ENCODE measurements at places on chromosomes 6 and 20. TPM values are rescaled to one million over a fixed set of nuclear protein-coding genes. Genes with fewer than 3 reads are reported as not detected.

Gene IMPG1
- not detected for total RNA-seq

DNA sequence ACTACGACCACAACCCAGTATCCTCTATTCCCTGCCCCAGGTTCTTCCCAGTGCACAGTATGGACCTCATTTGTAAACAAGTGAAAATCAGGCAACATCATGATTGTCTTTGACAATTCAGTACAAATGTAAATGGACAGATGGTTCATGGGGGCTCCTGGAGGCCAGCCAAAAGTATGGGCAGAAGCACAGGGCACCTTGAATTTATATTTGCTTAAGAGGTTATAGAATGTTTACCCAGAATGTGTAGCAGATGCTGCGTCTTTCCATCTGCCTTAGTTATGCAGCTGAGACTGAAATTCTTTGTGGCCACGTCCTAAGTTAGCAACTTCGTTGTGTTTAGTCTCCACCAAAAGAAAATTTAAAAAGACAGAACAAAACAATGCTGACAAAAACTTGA lies 559.6 kb upstream of the NRSN1 start:
- DNase-seq = no peak
- no peaks in the 10 kb centered on the region for H3K4me1 ChIP-seq
- H3K4me3 ChIP-seq = no peak overlapping the region
- H3K27ac ChIP-seq = no peak overlapping the region

Gene LZTS3
- 15.3 TPM for total RNA-seq

DNA sequence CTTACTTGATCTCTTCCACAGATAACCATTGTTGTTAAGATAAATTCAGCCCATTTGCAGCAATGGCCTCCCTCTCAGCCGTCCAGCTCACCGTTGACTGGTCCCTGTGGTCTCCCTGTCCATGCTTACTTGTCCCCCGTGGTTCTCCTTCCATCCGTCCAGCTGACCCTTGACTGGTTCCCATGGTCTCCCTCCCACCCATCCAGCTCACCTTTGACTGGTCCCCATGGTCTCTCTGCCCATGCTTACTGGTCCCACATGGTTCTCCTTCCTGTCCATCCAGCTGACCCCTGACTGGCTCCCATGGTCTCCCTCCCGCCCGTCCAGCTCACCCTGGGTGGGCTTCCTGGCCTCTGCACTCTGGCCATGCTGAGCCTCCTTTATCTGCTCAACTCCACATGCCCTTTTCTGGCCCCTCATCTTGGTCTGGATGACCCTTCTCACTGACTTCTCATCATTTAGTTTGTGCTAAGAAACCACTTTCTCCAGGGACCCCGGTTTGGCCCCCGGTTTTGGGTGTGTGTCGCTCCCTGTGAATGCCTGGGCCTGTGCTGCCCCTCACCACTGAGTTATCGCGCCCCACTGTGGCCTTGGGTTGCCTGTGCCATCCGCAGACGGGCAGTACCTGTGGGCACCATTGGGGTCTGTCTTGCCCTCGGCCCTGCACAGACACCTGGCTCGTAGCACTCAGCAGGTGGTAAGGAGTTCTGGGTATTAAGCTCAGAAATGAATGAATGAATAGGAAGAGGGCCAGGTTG lies 146.4 kb downstream of the ERMARD start:
- H3K27me3 ChIP-seq = peaks cover 21% of the 10 kb centered on the region
- no peak overlapping the region for H3K4me3 ChIP-seq
- no peak overlapping the region for H3K27ac ChIP-seq
- no peaks in the 10 kb centered on the region for H3K4me1 ChIP-seq

DNA sequence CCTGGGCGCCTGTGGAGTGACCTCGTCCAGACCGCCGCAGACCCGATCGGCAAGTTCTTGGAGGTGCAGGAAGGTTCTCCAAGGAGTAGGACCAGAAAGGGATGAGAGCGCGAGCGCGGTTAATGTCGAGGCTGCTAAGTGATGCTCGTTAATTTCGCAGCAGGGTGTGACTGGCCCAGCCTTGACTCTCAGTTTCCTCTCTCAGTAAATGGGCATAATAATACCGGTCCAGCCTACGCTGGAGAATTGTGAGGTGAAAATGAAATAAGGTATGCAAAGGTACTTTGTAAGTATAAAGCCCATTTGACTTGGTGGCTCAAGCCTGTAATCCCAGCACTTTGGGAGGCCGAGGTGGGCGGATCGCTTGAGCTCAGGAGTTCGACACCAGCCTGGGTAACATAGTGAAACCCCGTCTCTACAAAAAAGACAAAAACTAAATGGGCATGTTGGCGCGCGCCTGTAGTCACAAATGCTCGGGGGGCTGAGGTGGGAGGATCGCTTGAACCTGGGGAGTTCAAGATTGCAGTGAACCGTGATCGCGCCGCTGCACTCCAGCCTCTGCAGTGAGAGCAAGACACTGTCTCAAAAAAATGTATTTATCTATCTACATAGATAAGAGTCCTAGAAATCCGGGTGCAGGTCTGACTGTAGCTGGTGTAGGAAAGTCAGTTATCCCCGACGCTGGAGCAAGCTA lies 634 bp upstream of the BTBD9 start:
- H3K36me3 ChIP-seq = no peaks in the 10 kb centered on the region
- DNase-seq = peak; percentile 2
- peaks cover 9% of the 10 kb centered on the region for H3K4me1 ChIP-seq
- no peaks in the 10 kb centered on the region for H3K27me3 ChIP-seq
- H3K27ac ChIP-seq = peak overlapping the region; percentile 90

DNA sequence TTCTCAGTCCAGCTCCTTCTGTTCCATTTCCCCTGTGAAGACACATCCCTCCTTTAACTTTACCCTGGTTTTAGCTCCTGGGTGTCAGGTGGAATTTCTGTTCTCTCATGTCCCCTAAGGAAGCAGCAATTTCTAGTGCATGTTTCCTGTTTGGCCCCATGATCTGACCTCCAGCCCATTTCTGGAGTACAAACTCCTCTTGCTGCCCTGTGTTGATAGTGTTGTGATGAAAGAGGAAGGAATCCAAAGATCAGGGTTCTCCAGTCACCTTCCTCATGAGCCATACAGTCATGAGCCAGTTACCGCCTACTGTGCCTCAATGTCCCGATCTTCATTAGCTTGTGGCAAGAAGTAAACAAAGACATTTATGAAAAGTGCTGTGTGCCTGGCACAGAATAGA lies 97.4 kb downstream of the PHACTR1 start:
- H3K4me3 ChIP-seq = no peak overlapping the region
- no peak overlapping the region for H3K27ac ChIP-seq
- H3K36me3 ChIP-seq = no peaks in the 10 kb centered on the region
- no peaks in the 10 kb centered on the region for H3K4me1 ChIP-seq
- H3K27me3 ChIP-seq = peaks cover 5% of the 10 kb centered on the region

DNA sequence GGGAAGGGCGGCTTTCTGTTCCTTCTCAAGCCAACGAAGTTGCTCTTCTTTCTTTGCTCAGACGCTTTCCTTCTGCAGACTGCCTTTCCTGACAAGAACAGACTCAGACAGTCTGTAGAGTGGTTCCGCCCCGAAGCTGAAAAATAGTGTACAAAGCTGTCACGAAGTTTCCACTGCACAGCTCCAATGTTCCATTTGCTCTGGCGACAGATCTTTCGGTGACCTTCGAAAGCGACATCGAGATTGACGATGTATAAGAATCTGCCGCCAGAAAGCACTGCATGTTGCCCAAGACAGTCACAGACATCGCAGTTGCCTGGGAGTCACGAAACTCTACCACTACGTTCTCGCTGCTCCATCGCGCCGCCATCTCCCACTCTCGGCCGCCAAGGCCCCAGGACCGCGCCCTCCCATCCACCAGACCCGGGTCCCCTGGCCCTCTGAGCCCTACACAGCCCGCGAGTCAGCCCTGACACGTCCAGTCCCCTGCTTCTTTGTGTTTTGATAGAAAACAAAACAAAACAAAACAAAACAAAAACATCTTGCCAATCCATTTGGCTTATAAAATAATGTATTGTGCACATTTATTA lies 42.1 kb upstream of the ZNF184 start:
- no peak overlapping the region for H3K27ac ChIP-seq
- H3K36me3 ChIP-seq = no peaks in the 10 kb centered on the region
- H3K4me3 ChIP-seq = no peak overlapping the region
- no peak for DNase-seq

- no peaks in the 10 kb centered on the region for H3K4me1 ChIP-seq
- H3K27ac ChIP-seq = no peak overlapping the region
- H3K36me3 ChIP-seq = no peaks in the 10 kb centered on the region
- no peak overlapping the region for H3K4me3 ChIP-seq
- DNase-seq = no peak
Observed at GRCh38 chr6:134195164-134195906, 122.6 kb downstream of the SGK1 start.

- no peak overlapping the region for H3K27ac ChIP-seq
- H3K27me3 ChIP-seq = no peaks in the 10 kb centered on the region
- DNase-seq = no peak
- no peaks in the 10 kb centered on the region for H3K36me3 ChIP-seq
- no peak overlapping the region for H3K4me3 ChIP-seq
Observed at GRCh38 chr20:59269411-59270025, 30.9 kb upstream of the EDN3 start.

Gene PDE10A
- not detected for total RNA-seq

DNA sequence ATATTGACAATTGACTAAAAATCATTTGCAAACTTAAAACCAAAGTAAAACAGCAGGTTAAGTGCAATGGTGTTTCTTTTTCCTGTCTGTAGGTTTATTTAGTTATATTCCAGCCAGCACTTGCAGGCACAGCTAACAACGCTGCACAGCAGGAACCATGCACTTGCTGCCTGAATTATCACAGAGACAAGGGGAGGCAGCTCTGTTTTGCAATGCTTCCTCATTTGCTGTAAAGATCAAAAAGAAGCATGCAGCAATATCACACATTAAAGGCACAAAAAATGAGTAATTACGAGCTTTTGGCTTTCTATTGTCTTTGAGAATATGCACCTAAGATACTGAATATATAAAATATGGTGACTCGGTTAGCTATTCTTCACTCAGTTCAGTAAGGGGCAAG lies 241.9 kb downstream of the EPHA7 start:
- no peaks in the 10 kb centered on the region for H3K27me3 ChIP-seq
- H3K4me3 ChIP-seq = no peak overlapping the region
- H3K4me1 ChIP-seq = no peaks in the 10 kb centered on the region
- H3K27ac ChIP-seq = no peak overlapping the region
- no peaks in the 10 kb centered on the region for H3K36me3 ChIP-seq
- DNase-seq = no peak

GRCh38 chr6:3261518-3261820 lies 2.7 kb downstream of the PSMG4 start:
- H3K4me1 ChIP-seq = peaks cover 13% of the 10 kb centered on the region
- H3K27me3 ChIP-seq = peaks cover 9% of the 10 kb centered on the region
- H3K36me3 ChIP-seq = peaks cover 8% of the 10 kb centered on the region
- no peak for DNase-seq
- H3K4me3 ChIP-seq = no peak overlapping the region

Gene NHLRC1
- 0.99 TPM for total RNA-seq

All from T-cell (primary cell).